ENCODE measurements at places on chromosomes 1 and 21. TPM values are rescaled to one million over a fixed set of nuclear protein-coding genes. Genes with fewer than 3 reads are reported as not detected.

DNA sequence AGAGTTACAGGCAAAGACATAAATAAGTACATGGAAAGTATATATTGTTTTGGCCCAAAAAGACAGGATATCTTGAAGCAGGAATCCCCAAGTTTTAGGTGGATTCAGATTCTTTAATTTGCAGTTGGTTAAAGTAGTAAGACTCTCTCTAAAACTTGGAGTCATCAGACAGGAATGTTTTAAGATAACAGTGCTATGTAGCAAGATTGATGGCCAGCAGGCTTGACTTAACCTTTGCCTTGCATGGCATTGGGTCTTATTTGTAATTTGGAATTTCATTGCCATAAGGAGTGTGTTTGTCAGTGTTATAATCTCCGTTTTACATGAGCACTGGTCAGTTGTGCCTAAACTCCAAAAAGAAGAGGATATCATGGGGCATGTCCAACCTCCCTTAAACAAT is 727.6 kb upstream of the CHRM3 start:
- no peak overlapping the region for H3K4me3 ChIP-seq
- peak; percentile 57 for DNase-seq
- H3K4me1 ChIP-seq = peaks cover 16% of the 10 kb centered on the region
- no peaks in the 10 kb centered on the region for H3K36me3 ChIP-seq

DNA sequence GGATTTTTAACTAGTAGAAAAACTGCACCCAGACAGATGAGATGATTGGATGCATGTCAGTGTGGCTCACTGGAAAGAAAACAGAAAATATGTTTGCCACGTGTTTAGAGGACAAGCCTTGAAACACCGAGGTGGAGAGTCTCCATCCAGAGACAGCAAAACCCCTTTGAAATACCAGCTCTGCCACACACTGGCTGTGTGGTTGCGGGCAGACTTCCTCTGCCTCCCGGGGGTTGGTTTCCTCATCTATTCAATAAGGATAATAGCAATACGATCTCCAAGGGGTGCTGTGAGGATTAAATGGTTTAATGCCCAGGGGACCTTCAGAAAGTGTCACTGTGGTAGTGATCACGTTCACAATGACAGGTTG is 67.2 kb upstream of the PARP1 start:
- no peak overlapping the region for H3K4me3 ChIP-seq
- H3K27me3 ChIP-seq = no peaks in the 10 kb centered on the region
- H3K36me3 ChIP-seq = no peaks in the 10 kb centered on the region
- DNase-seq = no peak
- no peak overlapping the region for H3K27ac ChIP-seq
- H3K4me1 ChIP-seq = peaks cover 41% of the 10 kb centered on the region

- peaks cover 10% of the 10 kb centered on the region for H3K4me1 ChIP-seq
- no peak overlapping the region for H3K4me3 ChIP-seq
- no peaks in the 10 kb centered on the region for H3K27me3 ChIP-seq
- no peaks in the 10 kb centered on the region for H3K36me3 ChIP-seq
- no peak for DNase-seq
- H3K27ac ChIP-seq = no peak overlapping the region
Measured at GRCh38 chr1:54417123-54417522, 10.9 kb upstream of the SSBP3 start.

DNA sequence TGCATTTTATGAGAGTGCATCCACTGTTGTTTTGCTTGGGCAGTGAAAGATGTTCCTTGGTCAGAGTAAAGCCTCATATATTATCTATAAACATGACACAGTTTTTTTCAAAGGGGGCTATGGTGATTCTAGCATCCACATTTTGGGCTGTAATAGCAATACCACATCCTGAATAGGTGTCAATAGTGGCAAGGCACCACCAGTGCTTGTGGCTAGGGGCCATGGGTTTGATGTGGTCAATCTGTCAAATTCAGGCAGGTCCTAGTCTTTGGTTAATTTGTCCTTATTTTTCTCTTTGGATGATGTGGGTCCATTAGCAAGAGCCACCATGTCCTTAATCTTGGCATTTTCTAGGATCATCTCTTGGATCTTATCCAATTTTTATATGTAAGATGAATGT is 13.1 kb downstream of the CD1E start:
- H3K4me1 ChIP-seq = no peaks in the 10 kb centered on the region
- no peaks in the 10 kb centered on the region for H3K36me3 ChIP-seq
- H3K27me3 ChIP-seq = no peaks in the 10 kb centered on the region
- no peak for DNase-seq

DNA sequence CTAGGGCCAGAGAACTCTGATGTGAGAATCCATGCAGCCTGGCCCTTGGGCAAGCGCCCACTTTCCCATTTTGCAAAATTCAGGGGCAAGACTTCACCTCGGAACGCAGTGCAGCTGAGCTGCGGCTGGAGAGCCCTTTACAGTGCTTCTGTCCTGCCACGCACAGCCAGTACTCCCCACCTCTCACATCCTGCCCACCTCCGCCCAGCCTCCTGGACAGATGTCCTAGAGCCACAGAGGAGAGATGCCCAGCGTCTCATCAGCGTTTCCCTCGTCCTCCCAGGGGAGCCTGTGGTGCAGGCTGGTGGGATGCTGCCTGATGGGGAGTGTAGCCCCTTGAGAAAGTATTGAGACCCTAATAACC is 29.6 kb downstream of the RUNX3 start:
- no peak overlapping the region for H3K4me3 ChIP-seq
- no peak overlapping the region for H3K27ac ChIP-seq
- no peaks in the 10 kb centered on the region for H3K27me3 ChIP-seq
- no peaks in the 10 kb centered on the region for H3K36me3 ChIP-seq
- DNase-seq = no peak

Gene BRDT
- total RNA-seq = not detected

GRCh38 chr1:59767119-59767518 is 47.6 kb upstream of the HOOK1 start:
- no peak overlapping the region for H3K27ac ChIP-seq
- H3K36me3 ChIP-seq = no peaks in the 10 kb centered on the region
- no peaks in the 10 kb centered on the region for H3K27me3 ChIP-seq
- no peaks in the 10 kb centered on the region for H3K4me1 ChIP-seq

GRCh38 chr1:88697503-88697902 is 13.4 kb downstream of the PKN2 start:
- H3K4me1 ChIP-seq = peaks cover 25% of the 10 kb centered on the region
- no peaks in the 10 kb centered on the region for H3K36me3 ChIP-seq
- H3K27ac ChIP-seq = no peak overlapping the region
- DNase-seq = no peak
- no peak overlapping the region for H3K4me3 ChIP-seq
